ENCODE measurements at places on chromosomes 12 and 14.

- DNase-seq, result no peak
Measured at GRCh38 chr12:73220951-73221350, 948.8 kb downstream of the TRHDE start.

DNA sequence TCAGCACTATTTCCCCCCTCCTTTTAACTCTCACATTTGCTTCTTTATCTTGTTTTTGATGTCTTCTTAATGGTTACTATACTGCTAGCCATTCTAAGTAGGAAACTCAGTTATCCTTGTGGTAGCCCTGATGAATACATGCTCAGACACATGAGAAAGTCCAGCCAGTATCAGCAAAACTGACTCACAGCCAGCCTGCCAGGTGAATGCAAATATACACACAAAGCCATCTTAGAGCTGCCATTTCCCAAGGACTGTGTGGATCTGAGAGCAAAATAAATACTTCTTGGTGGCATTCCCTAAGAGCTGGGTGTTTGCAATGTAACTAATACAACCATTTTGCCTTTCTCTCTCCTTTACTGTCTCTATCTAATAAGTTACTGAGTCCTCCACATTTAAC lies 455.2 kb downstream of the CCER1 start:
- no peak for DNase-seq

DNA sequence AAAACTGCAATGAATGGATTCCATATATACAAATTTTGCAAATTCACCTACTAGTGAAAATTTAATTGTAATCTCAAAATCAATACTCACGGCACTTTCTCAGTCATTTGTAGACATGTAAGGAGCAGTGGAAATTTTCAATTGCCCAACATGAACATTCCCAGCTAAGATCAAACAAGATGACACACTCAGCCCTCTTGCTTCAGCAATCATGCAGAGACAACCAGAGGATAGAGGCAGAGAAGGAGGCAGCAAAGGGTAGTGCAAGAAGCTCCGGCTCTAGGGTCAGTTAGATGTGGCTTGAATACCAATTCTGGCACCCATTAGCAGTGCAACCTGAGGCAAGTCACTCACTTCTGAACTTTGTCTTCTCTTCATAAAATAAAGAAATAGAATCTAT lies 91.5 kb upstream of the SLC35F4 start:
- DNase-seq, result no peak

DNA sequence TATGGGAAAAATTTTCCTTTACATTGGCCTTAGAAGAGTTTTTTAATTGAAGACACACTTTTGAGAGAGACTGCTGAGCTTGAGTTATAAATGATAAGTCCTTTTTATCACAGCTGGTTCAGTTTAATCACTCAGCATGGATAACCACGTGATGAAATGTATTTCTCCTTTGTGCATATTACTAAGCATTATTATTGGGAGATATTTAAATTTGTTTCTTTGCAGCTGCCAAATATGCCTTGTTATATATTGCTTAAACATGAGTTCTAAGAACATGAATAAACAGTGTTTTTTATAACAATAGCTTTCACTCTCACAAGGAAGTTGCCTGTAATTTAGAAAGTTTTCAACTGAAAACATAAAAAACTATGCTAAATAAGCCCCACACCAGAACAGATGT lies 293.5 kb upstream of the LRFN5 start:
- no peak for DNase-seq

DNA sequence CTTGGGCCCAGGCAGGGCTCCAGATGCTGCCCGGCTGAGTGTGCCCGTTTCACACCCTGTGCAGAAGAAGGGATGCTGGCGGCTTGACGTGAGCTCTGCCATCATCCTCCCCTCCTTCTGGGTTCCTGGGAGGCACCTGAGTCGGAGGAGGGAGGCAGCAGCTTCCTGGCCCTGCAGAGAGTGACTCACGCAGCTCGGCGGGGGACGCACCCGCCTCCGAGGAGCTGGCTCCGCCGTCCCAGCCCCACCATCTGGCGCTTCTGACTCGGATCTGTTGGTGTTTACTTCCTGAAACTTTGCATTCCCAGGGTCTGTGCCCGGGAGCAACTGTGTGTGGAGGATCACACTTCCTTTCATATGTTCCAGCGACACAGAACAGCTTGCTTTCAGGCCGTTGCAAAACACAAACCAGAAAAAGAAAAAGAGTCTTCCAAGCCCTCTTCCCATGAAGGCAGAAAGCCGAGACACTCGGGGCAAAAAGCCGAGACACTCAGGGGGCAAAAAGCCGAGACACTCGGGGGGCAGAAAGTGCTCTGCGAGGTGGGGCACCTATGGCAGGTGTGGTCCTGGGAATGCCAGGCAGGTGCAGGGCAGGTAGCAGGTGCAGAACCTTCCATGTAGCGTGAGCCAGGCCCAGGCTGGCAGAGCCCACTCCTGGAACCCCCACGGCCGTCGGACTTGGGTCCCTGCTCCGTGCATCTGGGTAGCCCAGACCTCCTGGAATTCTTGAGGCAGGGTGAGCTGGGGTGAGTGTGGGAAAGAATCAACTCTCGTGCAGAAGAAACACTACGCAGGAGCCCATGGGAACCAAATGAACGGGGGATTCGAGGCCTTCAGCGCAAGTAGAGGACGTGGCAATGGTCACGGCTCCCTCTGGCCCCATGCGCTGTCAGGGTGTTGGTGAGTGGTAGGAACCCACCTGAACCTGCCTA lies 27.6 kb upstream of the GALNT9 start:
- no peak for DNase-seq

GRCh38 chr12:34335819-34336262 lies 313.5 kb downstream of the ALG10 start:
- DNase-seq, result no peak

DNA sequence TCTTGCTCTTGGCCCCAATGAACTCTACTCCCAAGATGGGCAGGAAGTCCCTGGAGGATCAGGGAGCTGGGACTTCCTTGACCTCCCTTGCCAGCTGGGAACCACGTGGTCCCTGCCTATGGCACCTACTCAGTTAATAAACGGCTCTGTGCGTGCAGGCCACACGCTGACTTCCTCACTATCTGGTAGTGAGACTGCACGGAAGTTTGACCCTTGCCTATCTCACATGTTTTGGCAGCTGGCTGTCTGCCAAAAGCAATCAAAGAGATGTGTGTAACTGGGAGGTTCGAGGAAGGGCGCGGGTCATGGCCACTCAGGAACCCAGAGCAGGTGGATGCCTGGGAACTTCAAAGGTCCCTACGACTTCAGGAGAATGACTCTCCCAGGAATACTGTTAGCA lies 57.9 kb downstream of the RFLNA start:
- DNase-seq, result no peak

GRCh38 chr12:12562016-12562483 lies 613 bp downstream of the DUSP16 start:
- DNase-seq, result peak; percentile 27

DNA sequence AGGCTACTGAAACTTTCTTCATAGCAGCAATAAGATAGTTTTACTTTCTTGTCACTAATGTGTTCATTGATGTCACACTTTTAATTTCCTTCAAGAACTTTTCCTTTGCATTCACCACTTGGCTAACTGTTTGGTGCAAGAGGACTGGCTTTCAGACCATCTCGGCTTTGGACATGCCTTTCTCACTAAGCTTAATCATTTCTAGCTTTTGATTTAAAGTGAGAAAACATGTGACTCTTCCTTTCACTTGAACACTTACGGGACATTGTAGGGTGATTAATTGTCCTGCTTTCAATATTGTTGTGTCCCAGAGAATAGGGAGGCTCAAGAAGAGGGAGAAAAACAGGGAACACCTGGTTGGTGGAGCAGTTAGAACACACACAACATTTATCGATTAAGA lies 41.9 kb downstream of the IFNG start:
- no peak for DNase-seq

GRCh38 chr12:27672643-27673042 lies 23.6 kb upstream of the REP15 start:
- DNase-seq, result no peak

- DNase-seq, result no peak
Measured at GRCh38 chr12:51850965-51851299, 2.4 kb upstream of the FIGNL2 start.

GRCh38 chr14:80714474-80714873 lies 227.1 kb downstream of the CEP128 start:
- DNase-seq, result no peak

GRCh38 chr14:92561906-92562479 lies 48.4 kb downstream of the RIN3 start:
- DNase-seq, result no peak

- DNase-seq, result no peak
Measured at GRCh38 chr14:73606271-73606670, 6.0 kb upstream of the ACOT6 start.

GRCh38 chr14:53218161-53218560 lies 65.0 kb upstream of the DDHD1 start:
- DNase-seq, result no peak

DNA sequence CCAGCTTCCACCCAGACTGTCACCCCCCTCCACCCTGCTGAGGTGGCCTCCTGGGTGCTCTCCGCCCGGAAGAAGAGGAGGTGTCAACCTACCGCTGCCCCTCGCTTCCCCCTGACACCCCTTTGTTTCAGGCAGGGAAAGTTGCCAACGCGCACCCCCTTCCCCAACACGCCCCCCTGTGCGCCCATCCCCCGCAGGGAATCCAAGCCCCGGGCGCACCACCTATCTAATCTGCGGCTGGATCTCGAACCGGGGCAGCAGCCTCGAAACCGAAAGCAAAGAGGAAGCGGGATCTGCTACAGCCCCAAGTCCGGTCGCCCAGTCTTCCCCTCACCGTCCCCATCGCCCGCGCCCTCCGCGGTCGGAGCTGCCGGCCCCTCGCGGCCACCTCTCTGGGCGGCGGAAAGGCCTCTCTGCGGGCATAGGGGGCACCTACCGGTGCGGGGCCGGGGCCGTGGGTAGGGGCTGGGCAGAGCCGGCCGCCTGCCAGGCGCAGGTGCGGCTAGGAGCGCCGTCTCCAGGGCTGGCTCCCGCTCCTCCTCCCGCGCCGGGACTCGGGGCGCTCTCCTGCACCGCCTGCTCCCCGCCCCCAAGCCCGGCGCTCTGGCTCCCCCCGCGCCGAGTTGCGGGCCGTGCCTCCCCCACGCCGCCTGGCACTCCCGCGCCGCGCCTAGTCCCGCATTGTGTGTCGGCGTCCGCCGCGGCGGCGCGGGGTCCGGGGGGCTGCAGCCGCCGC lies 18.3 kb upstream of the PLEKHH1 start:
- peak; percentile 31 for DNase-seq

GRCh38 chr12:112842441-112842840 lies 50.9 kb downstream of the RPH3A start:
- DNase-seq, result no peak

DNA sequence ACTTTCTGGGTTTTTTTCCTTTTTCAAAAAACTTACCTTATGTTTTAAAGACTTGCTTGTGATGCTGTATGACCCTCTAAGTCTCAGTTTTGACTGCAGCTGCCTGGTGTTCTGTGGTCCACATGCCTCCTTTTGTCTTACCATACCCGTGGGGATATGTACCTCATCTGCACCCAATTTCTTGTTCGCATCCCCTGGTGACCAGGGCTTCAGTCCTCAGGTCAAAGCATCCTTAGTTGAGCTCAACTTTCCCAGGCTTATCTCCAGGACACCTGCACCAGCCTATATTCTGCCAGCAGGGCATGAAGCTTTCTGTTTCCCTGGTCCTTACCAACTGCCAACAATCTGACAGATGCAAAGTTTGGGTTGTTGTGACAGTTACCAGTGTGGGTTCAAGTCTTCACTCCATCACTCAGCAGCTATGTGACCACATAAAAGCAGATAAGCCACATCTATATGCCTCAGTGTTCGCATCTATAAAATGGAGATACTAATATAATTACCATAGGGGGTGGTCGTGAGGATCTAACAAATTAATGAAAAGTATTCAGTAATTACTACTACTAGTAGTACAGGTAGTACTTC lies 94.0 kb downstream of the NTF3 start:
- DNase-seq, result no peak
